ENCODE measurements at places on chromosomes 13 and 19.

- no peak for DNase-seq
These were observed 34.2 kb downstream of the SACS start for GRCh38 chr13:23399347-23399746.

DNA sequence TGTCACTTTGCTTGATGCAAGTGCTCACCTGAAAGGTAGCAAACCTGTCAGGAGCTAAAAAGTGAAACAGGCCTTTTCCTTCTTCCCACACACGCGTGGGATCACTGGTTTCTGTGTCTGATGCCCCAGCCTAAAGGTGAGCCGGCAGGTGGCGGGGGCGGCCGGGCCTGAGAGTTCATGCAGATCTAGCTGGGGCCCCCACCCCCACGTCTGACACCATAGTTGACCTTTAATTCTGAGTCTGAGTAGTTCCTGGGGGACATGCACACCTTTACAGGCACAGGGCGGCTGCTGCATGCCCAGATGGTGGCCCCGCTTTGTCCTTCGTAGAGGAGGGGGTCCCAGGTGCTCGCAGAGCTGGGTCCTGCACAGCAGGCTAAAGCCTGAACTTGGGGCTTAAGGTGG is 345.3 kb downstream of the TEX29 start:
- DNase-seq = no peak

DNA sequence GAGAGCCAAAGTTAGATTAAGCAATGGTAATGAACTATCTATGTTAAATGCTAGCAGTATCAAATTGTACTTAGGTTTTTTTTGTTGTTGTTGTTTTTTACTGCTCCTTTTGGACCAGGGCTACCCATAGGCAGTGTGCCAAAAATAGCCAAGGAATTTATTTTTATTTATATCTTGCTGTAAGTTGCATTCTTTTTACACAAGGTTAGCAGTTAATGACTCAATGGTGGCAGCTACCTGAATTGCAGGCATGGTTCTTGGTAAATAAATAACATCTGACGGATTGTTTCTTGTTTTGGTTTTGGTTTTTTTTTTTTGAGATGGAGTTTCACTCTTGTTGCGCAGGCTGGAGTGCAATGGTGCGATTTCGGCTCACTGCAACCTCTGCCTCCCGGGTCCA is 194.8 kb upstream of the TSC22D1 start:
- DNase-seq = no peak

GRCh38 chr13:43057653-43058317 is 34.4 kb downstream of the DNAJC15 start:
- no peak for DNase-seq

- DNase-seq = no peak
These were observed 245.2 kb downstream of the DNAJC15 start for GRCh38 chr13:43268632-43269031.

DNA sequence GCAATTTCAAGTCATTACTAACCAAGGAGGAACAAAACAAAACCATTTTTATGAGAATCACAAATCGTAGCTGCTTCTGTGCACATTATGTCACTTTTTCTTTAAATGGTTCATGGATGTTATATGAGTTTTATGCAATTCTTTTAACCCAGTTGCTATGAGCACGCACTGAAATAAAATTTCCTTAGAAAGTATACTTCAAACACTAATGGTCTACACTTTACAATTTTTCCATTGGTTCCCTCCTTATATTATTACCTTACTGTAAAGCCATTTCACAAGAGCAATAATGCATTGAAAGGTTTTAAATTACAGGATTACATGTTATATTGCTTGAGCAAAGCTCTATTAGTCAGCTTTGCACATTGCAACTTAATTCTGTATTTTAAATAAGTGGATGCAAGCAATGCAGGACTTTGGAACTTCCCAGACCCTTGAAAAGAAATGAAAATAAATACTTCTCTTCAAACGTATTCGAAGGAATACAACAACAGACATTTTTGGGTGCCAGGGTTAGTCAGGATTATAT is 318.7 kb downstream of the PCDH9 start:
- DNase-seq = no peak

GRCh38 chr19:33357556-33357955 is 16.0 kb upstream of the CEBPG start:
- DNase-seq = no peak

- DNase-seq = peak; percentile 87
These were observed 17.0 kb upstream of the TMEM255B start for GRCh38 chr13:113742000-113742441.

DNA sequence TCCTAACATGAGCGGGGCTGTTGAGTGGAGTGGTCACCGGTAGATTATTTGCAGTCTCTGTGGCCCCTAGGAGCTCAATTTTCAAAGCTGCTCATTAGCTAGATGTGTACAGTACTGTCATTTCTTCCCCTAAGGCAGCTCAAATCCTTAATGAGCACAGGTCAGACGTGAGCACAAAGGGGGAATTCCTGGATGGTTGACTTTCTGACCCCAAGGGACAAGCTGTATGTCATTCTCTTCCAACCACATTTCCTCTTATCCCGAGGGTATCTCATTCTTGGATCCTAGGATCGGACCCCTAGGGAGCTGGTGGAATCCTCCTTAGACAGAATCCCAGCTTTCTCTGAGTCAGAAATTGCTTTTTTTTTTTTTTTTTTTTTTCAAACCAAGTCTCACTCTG is 5.7 kb upstream of the OR7G3 start:
- DNase-seq = no peak

DNA sequence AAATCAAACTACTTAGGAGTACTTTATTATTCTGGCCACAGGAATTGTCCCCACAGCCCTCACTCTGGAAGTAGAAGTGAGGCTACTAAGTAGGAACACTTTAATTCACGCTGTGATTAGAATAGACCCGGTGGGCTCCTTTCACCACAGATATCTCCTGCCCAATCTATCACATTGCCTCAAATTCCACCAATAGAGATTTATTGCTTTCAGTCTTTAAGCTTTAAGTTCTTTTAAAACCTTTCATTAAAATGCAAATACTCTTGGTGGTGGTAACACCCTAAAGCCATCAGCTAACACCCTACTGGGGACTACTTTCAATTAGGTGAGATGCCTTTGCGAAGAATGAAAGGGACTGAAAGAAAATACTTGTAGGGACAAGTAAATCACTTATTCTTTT is 181.9 kb downstream of the DACH1 start:
- DNase-seq = no peak

- no peak for DNase-seq
These were observed 38.2 kb downstream of the TNFSF11 start for GRCh38 chr13:42612021-42612765.

DNA sequence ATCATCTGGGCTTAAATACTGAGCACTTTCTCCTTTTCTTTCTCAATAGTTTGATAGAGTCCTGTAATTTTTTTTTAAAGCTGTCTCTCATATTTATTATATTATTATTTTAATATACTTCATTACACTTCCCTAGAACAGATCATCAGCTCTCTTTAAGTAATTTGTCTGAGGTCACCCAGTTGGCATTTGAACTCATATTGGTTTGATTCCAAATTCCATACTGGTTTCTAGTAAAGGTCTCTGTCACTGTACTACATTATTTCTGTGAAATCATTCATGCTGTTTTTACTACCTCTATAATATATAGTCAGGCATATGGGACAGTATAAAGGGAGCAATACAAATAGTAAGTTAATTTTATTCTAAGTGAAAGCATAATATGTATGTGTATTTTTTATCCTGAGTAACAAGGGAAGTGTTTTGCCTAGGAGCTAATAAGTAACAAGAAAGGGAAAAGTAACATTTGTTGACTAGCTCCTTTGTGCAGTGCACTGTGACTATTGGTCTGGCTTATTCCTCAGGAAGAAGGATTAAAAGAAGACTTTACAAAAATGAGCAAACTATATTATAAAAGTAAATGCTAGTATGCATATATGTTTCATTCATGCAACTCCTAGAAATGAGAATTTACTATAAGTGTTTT is 14.3 kb downstream of the LPAR6 start:
- no peak for DNase-seq

GRCh38 chr13:109879338-109879737 is 93.0 kb upstream of the IRS2 start:
- no peak for DNase-seq

GRCh38 chr13:38309397-38309796 is 40.3 kb upstream of the UFM1 start:
- DNase-seq = no peak
